Left cardiac atrium (tissue), 4 donors: ENCODE measurements at places on chromosomes 4 and X. TPM values are rescaled to one million over a fixed set of nuclear protein-coding genes. Genes with fewer than 3 reads are reported as not detected.

DNA sequence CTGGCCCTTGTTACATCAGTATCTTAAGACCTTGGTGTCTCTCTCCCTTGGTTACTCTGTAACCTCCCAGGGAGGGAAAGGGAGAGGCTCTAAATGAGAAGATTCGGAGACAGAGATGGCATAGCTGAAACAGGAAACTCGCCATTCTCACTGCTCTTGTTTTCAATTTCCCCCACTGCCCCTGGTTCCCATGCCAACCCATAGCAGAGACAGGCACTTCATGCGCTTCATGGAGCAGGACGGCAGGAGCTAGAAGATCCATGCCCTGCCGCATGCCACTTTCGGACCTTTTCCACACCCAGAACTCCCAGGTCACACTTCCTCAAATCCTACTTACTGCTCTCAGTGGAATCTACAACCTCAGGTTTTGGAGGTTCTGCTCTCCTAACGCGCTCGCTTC is 3.1 kb downstream of the ZMYM3 start:
- DNase-seq, result no peak

- no peak for DNase-seq
Observed at GRCh38 chr4:47017494-47017893, 13.9 kb upstream of the GABRB1 start.

- DNase-seq, result no peak
Observed at GRCh38 chr4:5199912-5200311, 148.6 kb downstream of the STK32B start.

WDFY3 gene
- total RNA-seq, result 47.8 TPM

MAGEE1 gene
- total RNA-seq, result 3.7 TPM

GRCh38 chr4:85779165-85779564 is 304.2 kb downstream of the ARHGAP24 start:
- no peak for DNase-seq
